ENCODE measurements at places on chromosomes 5 and 9.

DNA sequence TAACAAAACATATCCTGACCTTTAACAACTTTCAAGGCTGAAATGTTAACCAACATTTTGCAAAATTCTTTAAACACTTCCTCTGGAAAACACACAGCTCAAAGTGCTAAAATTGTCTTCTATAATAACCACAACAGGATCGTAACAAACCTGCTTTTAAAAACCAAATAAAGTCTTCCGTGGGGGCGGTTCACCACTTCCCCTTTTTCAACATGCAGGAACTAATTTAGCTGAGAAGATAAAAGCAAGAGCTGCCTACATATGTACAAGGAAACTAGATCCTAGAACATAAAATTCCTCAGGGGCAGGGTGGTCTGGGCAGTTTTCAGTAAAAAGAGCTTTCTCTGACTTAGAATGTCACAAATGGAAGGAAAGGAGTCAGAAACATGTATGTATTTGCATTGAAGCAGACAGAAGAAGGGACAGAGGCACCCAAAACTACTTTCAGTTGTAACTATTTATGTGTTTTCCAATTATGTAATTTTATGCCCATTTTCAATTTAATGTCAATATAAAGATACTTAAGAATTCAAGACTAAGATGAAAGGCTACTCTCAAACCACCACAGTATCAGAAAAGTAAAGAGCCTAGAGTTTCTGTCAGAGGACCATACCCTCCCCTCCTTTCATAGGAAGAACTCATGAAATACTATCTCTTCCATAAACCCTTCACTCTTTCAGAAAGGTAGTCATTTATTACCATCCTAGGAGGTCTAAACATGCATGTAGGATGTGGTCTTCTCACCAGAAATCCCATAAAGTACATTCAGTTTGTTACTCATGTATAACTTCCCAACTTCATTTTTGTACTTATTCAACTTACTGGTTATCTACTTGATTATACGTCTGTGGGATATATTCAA, 185.9 kb upstream of the RASA1 start:
- DNase-seq, result no peak

DNA sequence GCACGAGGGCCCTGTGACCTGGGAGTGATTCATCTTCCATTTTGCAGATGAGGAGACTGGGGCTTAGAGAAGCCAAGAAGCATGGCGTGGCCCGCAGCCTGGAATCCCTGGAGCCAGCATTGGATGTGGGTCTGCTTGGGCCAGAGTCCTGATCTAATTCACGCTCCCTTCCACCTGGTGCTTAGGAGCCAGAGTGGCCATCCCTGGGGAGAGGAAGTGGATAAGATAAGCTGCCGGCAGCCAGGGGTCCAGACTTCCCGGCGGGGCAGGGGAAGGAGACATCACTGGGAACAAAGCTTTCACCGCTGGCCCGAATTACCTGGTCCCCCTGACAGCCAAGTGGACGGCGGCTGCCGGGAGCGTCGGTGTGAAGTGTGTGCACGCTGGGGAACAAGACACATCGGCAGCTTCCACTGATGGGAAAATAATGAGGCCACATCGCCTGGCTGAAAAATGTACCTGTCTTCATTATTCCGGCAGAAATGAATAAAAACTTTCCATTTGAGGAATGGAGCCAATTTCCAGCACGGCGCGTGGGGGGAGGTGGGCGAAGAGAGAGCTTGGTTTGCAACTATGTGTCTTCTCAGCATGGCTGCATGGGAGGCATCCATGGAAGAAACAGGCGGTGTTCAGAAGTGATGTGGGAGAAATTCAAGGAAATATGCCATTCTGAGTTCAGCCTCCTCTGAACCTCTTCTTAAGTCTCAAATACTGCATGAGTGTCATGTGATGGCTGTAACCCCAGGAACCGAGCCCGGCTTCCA, 78.5 kb downstream of the OLFM1 start:
- DNase-seq, result no peak

GRCh38 chr5:38595132-38595745, 38.8 kb upstream of the LIFR start:
- DNase-seq, result no peak

- DNase-seq, result no peak
Measured at GRCh38 chr5:133969654-133970324, 1.4 kb upstream of the C5orf15 start.

- DNase-seq, result no peak
Measured at GRCh38 chr5:177539411-177539810, 15.0 kb downstream of the FAM193B start.

DNA sequence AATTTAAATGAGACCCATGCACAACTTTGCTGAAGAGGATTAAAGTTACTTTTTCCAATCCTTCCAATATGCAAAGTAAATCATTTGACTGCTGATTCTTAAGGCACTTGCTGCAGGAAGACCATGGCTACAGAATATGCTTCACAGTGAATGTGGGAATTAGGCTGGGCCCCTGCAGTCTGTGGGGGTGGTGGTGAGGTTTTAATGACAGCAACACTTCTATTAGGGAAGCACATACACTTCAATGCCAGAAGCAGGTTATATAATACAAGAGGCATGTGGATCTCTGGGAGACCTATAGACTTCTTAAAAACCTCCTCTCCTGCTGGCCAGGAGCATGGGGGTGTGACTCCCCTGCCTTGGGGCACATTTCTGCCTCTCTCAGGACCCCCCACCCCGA, 124.5 kb upstream of the KLF9 start:
- DNase-seq, result no peak
